ENCODE measurements at places on chromosomes 5 and 9.

DNA sequence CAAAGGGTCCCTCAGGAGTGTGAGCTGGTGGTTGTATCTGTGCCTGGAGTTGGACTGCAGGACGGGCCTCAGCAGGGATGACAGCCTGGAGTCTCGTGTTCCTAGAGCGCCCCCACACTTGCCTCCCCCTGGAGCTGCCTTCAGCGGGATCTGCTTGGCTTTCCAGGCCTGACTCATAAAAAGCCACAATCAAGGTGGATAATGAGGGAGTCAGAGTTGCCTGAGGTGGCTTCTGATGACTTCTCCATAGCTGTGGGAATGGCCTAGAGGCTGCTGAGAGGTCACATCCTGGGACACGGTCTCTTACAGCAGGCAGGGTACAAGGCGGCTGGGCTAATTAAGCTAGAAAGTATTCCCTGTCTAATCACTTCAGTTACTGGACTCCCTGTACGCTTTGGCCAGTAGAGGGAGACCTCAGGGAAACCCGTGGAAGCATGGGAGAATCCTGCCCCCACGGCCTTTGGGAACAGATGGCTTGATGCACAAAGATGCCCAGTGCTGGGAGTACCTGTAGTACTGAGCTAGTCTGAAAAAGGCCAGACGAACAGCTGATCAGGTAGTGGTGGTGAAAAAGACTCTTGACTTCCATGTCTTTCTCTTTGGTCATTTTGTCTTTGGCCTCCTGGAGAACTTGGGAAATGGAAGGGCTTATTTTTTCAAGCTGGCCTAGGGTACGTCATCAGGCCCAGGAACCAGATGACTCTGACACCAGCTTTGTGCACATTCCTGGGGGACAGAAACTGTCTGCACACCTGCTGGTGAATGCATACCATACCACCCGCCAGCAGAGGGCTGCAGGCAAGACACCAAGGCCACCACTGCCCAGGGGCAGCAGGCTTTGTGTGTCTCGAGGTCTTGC, 16.1 kb upstream of the FRRS1L start:
- DNase-seq, result no peak

GRCh38 chr5:138212828-138213160, 329 bp downstream of the CDC23 start:
- DNase-seq, result no peak

GRCh38 chr9:8552732-8553131, 753.2 kb upstream of the DMAC1 start:
- no peak for DNase-seq

DNA sequence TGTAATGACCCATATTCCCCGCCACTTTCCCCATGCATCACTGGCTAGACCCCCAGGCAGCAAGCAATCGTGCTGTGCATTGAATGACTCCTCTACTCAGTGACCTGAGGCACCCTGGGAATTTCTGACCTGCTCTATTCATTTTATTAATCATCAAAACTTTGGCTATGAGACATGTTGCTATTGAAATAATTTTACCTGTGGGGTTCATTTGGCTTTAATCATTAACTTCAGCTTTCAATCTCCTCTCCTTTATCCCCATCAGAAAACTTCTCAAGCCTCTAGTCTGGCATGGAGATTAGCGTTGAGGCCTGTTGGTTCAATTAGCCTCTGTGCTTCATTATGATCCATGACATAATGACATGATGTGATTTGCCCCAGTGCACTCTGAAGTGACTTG, 429.0 kb downstream of the ZNF608 start:
- DNase-seq, result no peak

GRCh38 chr9:89154651-89155336, 23.8 kb downstream of the SHC3 start:
- no peak for DNase-seq

DNA sequence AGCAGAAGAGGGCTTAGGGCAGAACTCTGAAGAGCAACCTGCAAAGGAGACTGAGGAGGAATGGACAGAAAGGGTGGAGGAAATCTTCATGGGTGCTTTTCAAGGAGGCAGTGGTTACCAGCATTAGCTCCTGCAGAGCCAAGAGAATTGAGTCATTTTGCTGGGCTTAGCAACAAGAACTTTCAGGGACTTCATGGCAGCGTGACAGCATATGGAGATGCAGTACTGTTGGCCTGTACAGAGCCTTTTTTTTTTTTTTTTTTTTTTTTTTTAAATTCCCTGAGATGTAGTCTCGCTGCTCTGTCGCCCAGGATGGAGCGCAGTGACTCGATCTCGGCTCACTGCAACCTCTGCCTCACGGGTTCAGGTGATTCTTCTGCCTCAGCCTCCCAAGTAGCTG, 296.0 kb upstream of the DMRT1 start:
- no peak for DNase-seq

DNA sequence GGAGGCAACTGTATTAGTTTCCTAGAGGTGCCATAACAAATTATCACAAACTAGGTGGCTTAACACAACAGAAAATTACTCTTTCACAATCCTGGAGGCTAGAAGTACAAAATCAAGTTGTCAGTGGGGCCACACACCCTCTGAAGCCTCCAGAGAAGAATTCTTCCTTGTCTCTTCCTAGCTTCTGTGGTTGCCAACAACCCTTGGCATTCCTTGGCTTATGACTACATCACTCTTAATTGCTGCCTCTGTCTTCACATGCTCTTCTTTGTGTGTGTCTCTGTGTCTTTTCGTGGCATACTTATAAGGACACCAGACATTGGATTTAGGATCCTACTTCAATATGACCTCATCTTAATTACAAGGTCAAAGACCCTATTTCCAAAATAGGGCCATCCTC, 327.5 kb downstream of the CHSY3 start:
- DNase-seq, result no peak

GRCh38 chr9:85430659-85431338, 311.0 kb downstream of the AGTPBP1 start:
- no peak for DNase-seq

- no peak for DNase-seq
These were observed 1050.2 kb downstream of the CDH12 start for GRCh38 chr5:21802869-21803490.

DNA sequence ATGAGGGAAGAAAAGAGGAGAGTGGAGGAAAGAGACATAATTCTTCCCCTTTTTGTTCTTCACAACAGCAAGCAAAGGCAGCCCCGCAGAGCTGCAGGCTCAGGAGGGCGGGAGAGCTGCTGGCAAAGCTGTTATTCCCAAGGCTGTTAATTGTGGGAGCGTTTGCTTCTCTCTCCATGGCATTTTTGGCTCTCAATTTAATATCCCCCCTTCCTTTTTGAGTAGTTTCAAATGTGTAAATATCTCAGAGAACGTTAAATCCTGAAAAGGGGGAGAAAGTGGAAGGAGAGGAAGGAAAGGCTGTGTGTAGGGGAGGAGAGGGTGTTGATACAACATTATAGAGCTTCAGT, 165.7 kb downstream of the NSG2 start:
- no peak for DNase-seq

- DNase-seq, result no peak
These were observed 93.6 kb upstream of the PITX1 start for GRCh38 chr5:135127439-135128240.

DNA sequence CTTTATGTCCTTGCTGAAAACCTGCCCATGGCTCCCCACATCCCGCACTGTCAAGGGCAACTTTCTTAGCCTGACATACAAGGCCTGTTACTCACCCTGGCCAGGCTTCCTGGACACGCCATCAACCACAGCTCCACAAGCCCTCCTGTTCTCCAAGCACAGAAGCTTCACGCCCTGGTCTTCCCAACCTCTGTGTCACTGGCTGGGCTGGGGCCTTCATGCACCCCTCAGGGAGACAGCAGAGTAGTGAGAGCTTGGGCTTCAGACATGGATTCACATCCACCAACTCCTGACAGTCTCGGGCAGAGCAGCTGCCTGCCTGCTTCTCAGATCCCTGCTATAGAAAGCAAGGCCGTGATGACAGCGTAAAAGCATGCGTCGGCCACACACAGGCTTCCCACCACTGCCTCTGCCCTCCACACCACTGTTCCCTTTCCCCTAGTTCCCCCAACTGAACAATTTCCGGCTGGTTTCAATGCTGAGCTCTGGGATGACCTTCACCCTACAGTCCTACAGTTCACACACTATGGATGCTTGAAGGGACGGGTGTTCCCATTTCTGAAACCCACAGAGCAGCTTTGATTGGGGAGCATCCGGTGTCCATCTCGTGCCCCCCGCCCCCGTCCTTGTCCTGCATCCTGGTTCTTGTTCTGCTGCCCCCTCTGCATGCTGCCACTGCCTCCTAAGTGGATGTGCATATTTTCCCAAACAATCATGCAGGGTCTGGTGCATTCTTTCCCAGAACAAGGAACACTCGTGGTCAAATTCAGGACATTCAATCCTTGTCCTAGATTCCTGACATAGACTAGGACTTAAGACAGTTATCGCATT, 33.4 kb upstream of the ADAMTS2 start:
- DNase-seq, result no peak

DNA sequence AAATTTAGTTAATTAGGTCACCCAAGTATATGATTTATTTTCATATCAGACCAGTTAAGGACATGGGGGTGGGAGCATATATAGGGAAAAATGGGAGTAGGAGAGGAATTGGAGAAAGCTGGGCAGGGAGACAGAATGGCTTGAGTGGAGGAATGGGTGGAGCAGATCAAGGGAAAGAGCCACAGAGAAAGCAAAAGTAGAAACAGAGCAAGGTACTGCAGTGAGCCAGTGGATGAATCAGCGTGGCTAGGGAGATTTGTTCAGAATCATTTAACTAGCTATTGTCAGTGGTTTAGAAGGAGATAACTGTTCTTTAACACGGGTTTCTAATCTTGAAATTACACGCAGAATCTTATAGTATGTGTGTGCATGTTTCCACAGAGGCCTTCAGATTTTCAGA, 37.4 kb downstream of the SNX24 start:
- DNase-seq, result no peak

DNA sequence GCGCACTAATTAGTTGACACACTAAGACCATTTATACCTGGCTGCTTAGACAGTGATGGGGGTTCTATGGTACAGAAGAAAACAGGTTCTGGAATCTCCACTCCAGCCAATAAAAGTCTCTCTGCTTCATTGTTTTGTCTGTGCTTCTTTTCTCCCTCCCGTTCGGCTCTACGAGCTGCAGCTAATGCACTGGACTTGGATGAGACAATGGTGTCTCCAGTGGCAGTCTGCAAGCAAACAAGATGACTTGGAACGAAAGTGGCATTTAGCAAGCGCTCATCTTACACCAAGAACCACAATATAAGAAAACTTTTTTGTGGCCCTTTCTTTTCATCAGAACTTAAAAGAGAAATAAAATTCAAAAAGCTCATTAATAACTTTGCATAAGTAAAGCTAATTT, 30.2 kb downstream of the GFM2 start:
- no peak for DNase-seq

DNA sequence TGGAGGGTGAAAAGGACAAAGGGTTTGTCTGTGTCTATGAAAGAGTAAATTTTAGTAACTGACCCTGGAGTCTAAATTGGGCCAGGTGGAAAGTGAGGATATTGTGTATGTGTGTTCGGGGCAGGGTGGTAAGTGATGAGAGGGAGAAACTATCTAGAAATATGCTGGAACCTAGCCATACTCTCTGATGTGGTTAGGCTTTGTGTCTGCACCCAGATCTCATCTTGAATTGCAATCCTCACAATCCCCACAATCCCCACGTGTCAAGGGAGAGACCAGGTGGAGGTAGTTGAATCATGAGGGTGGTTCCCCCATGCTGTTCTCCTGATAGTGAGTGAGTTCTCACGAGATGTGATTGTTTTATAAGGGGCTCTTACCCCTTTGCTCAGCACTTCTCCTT, 60.6 kb downstream of the COMMD10 start:
- no peak for DNase-seq

- no peak for DNase-seq
These were observed 100.9 kb downstream of the FBXO38 start for GRCh38 chr5:148484651-148485050.

GRCh38 chr5:116475338-116475737, 99.3 kb downstream of the SEMA6A start:
- no peak for DNase-seq

- DNase-seq, result no peak
These were observed 9.8 kb downstream of the UIMC1 start for GRCh38 chr5:176996780-176997179.

DNA sequence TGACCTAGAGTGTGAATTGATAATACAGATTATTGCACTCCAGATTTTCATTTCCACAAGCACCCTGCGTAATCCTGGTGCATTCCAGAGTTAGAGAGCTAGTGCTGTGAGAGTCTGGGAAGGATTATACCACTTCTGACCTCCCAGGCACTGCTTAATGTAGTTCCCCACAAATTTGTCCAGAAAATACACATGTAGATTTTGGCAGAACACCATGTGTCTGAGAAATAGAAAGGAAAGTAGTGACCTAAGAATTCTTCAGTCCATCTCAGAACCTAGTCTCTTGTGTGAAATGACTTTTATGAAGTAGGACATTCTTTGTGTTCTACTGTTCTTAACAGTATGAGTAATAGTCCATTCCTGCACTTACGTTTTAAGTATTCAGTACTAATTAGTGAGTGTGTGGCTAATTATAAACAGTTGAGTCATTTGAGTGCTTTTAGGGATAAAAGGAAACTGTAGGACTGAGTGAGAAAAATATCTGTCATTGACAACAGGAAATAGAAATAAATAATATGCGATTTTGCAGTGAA, 27.8 kb upstream of the PTPDC1 start:
- DNase-seq, result no peak

DNA sequence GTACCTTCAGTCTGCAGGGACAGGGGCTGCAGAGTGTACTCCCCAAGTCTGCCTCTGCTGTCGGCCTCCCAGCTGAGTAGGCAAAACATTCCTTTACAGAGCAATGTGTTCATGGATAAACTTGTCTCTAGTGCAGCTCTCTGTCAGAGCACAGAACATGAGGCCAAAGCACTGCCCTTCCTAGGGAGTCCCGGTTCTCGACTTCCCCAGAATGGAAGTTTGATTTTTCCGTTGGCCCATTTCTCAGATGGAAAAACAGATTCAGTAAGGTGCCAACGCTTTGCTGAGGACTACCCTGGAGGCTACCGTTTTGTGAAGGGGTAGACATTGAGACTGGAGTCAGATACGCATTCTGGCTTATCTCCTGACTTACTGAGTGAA, 422 bp upstream of the TRIM32 start:
- no peak for DNase-seq

- DNase-seq, result no peak
These were observed 96.9 kb downstream of the NNT start for GRCh38 chr5:43699910-43700309.

DNA sequence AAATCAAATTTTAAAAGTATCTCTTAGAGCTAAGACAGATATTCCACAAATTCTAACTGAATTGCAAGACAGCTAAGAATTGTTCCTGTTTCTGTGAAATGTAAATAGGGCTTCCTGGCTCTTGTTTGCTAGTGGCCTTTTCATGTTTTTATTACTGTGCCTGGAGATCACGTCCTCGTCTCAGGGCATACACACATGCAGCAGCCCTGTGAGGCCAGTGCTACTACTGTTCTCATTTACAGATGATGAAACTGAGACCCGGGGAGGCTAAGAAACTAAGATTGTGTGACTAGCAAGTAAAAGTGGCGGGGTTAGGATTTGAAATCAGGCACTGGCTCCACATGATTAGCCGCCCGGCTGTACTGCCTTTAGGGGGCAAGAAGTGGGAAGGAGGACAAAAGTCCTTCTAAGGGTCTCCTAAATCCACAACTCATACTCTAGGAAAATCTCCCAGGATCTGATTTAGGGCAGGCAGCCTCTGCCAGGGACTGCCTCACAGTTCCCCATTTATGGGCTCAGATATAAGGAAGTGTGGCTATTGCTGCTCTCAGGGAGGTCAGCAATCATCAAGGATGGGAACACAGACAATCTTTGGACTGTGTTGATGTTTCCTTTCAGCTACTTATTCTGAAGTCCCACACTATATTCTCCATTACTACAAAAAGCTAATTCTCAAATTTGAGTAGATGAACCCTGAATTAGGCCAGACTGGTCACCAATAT, 7.9 kb downstream of the PRUNE2 start:
- DNase-seq, result no peak
